Panc1 (cell line): ENCODE measurements at places on chromosomes 5 and 9.
A peak's percentile ranks its signal among the peaks of the same experiment; 100 is the strongest.

GRCh38 chr5:65800775-65801174 is 78.8 kb downstream of the NLN start:
- DNase-seq, result no peak

DNA sequence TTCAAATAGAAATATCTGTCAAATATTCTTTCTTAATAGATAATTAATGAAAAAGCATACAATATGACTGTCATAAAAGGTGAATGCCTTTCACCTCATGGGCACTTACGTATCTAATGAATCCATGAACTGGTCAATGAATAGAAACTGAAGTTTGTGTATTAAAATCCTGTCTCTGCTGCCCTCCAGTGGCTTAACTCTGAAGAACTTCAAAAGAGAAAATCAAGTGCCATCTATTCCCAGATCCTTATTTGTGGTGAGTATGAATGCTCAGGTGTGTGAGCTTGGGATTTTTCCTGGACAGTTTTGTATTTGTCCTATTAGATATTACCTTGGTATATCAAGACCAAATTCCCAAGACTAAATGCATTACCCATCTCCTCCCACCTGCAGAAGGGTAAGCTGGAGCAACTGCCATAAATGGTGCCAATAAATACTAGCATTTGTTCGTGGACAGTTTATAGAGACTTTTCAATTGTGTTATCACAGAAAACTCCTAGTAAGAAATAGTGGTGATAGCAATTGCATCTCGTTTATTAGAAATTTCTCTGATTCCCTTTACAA is 44.0 kb upstream of the SVEP1 start:
- DNase-seq, result peak; percentile 52

DNA sequence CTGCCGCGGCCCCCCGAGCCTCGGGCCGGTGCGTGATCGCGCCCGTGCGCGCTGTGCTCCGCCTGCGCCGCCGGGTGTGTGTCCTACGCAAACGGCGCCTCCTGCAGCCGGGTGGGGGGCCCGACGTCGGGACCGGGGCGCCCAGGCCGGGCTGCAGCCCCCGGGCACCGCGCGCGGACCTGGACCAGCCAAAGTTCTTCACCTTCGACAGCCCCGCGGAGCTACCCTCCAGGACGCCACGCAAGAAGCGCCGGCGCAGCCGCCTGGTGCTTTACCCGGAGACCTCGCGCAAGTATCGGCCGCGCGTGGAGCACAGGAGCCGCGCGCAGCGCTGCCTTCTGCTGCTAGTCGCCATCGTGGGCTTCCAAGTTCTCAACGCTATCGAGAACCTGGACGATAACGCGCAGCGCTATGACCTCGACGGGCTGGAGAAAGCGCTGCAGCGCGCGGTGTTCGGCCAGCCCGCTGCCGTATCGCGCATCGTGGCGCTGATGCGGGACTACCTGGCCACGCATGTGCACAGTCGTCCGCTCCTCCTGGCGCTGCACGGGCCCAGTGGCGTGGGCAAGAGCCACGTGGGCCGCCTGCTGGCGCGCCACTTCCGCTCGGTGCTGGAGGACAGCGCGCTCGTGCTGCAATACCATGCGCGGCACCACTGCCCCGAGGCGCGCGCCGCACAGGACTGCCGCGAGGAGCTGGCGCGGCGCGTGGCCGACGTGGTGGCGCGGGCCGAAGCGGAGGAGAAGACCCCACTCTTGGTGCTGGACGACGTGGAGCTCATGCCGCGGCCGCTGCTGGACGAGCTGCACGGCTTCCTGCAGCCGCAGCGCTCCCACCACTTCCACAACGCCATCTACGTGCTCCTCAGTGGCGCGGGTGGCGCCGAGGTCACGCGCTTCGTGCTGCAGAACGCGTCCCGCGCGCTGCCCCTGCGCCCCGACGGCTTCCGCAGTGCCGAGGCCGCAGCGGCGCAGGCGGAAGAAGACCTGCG is 1.5 kb downstream of the TOR4A start:
- no peak for DNase-seq

DNA sequence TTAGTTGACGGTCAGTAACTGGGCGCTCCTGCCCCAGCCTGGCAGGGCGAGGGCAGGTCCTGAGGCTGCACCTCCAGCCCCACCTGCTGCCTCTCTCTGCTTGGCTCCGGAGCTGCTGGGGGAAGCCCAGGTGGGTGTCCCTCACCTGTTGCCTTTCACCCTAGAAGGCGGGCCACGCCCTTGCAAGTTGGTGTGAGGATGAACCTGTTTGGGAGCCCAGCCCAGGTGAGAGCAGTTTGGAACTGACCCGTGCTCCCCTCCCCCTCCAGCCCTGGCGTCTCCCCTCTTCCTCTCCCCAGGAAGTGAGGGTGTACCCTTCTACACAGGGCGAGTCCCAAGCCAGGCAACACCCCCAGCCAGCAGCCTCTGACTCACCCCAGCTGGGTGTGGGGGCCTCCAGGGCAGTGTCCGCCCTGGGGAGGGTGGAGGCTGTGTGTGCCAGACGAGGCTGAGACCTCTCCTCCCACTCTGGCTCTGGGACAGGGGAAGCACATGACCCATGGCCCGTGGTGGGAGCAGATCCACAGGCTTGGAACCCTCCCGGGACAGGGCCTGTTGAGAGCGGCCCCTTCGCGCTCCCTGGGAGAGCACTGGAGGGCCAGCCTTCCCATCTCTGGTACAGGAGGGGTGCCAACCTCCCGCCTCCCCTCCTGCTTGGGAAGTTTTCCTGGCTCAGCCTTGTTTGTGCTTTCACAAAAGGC is 10.4 kb downstream of the LRRC8A start:
- DNase-seq, result no peak

- DNase-seq, result no peak
These were observed 122.4 kb downstream of the TLE4 start for GRCh38 chr9:79694208-79694607.

- DNase-seq, result no peak
These were observed 42.3 kb downstream of the RNF180 start for GRCh38 chr5:64207978-64208377.

GRCh38 chr9:133054966-133055365 is 6.8 kb upstream of the CEL start:
- no peak for DNase-seq

DNA sequence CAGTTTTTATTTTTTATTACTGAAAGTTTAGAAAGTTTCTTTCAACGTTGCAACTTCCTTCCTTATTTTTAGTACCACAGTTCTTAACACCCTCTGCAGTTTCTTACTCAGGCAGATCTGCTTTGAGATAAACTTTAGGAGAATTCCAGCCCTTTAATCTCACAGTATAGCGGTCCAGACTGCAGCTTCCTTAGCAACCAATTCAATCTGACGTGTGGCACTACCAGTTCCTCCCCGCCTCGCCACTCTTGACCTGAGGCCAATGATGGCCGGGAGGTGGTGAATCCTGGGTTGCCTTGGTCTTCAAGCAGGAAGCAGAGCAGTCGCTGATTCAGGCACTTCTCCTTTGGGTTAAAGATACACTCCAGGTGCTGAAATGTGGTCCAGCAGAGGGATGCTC is 334.3 kb upstream of the TRPC7 start:
- DNase-seq, result no peak
